ENCODE measurements at places on chromosomes 7 and 10.

- DNase-seq: no peak
These were observed 78.2 kb downstream of the AKR1C4 start for GRCh38 chr10:5274795-5275194.

DNA sequence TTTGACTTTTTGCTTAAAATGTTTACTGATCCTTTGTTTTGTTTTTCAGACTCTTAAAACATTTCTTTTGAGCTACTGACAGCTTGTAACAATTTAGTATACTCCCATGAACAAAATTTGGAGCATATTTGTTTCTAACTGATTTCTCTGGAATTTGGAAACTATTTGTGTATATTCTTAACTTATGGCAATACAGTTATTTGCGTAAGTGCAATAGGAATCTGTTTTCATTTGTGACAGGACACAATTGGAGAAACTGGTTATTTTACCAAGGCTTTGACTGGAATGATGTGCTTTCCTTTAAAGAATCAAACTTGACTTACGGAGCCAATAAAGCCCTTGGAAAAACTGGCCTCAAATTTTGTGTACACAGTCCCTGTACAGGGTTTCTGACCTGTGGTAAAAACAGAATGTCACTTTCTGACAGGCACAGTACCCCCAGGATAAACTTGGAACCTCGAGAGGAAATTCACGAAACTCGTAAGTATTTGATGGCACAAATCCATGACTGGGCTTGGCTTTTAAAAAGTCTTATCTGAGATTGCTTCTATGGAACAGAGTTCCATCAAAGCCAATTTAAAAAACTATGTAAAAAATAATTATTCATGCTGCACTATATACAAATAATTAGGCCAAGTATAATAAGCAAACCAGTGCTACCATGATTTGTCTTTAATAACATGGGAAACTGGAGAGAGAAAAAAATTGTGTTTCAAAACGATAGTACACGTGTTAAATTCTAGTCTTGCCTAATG lies 70.4 kb downstream of the ST8SIA6 start:
- no peak for DNase-seq

- no peak for DNase-seq
These were observed 66.4 kb downstream of the ASAH2B start for GRCh38 chr10:50805981-50806622.

GRCh38 chr7:151025924-151026671 lies 1.8 kb upstream of the ATG9B start:
- peak; percentile 35 for DNase-seq

DNA sequence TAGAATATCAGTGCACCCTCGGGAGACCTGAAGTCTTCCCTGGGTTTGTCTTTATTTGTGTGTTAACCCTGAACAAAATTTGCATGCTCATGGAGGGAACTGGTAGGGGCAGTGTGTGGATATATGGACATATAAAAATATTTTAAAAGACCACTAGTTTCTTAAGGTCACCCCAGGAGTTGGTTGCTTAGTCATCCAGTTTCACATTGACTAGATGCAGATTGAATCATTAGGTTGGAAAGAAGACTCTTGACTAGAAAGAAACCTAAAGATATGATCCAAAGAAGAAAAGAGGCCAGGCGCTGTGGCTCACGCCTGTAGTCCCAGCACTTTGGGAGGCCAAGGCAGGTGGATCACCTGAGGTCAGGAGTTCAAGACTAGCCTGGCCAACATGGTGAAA lies 137.1 kb downstream of the KAT6B start:
- no peak for DNase-seq

DNA sequence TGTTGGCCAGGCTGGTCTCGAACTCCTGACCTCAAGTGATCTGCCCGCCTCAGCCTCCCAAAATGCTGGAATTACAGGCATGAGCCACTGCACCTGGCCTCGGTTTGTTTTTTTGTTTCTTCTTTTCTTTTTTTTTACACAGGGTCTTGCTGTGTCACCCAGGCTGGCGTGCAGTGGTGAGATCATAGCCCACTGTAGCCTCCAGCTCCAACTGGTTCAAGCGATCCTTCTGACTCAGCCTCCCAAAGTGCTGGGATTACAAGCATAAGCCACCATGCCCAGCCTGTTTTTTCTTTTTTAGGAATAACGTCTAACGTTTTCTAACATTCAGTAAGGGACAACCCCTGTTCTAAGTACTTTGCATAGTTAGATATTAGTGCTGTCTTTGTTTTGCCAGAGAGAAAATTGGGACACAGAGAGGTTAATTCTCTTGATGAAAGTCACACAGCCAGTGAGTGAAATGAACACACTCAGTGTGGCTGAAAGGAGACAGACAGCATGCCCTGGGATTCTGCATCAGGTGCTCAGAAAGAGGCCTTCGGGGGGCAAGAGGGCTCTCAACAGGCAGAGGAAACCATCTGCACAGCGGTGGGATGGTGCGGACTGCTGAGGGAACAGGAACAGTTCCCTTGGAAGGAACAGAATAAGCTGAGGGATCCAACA lies 4.3 kb downstream of the LIMK1 start:
- DNase-seq: no peak

DNA sequence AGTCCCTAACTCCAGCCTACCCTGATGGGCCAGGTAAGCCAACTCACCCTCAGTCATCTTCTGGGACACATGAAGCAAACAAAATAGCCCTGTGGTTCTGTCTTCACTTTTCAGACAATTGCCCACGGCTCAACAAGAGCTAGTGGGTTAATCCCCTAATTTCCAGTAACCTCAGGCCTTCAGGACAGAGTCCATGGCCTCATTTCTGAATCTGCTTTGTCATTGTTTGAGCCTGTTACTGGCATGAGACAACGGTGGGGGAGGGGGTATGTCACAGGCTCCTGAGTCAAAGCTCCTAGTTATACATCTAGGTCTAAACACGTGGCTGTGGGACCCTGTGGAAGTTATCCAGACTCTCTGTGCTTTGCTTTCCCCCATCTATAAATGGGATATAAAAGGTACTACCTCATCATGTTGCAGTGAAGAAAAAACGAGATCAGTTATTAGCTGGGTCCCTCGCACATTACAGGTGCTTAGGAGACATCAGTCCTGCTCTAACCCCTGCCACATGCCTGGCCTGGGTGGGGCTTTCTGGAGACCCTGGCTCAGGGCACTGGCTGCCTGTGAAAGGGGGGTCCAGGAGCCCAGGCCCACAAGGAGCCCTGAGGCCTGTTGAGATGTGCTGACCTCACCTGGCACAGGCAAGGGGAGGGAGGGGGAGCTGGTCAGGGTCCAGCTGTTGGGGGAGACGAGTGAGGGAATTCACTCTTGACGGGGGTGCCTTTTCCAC lies 16.5 kb downstream of the MAT1A start:
- peak; percentile 52 for DNase-seq

DNA sequence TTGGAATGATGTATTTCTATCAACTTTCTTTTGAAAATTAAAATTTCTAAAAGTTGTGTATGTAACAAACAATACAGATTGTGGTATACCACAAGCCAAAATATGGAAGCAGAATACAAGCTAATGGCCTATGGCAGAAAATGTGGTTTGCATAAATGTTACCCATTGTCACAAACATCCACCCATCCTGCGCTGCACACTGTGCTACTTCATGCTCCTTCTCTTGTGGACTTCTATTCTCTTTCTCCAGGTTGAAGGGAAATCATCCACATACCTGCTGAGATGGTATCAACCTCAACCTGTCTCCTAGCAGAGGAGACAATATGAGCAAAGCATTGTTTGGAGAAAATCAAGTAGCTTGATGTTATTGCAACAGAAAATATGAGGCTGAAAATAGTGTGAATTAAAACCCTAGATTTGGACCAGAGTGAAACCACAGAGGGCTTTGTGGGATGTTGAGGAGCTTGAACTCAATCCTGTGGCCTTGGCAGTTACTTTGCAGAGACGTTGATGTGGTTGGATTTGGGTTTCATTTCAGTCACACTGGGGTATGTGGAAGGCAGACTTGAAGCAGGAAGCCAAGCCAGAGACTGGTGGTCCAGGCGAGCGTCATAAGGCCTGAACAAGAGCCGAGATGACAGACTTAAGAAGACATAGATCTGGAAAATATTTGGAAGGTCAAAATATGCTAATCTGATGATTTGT lies 63.8 kb downstream of the ICA1 start:
- DNase-seq: no peak

DNA sequence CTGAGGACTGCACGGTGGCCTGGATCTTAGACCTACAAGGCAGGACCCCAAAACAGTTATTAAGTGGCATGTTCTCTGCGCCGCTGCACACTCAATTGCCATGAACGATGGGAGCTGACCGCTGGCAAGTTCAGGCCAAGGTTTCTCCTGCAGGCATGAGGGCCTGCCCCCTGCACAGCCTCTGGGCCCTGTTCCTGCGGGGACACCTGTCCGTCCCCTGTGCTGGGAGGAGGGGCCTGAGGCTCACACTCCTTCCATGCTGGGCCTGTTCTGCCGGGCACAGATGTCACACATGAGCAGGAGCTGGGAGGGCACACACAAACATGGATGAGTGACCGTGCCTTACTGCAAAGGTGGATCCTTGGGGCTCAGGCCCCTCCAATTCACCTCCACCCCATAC lies 90.0 kb downstream of the PTPRN2 start:
- DNase-seq: no peak

- no peak for DNase-seq
These were observed 448.9 kb upstream of the ZMIZ1 start for GRCh38 chr10:78619896-78620295.

Measured in erythroblast (primary cell).